ENCODE measurements at places on chromosomes 7 and 10. TPM values are rescaled to one million over a fixed set of nuclear protein-coding genes. Genes with fewer than 3 reads are reported as not detected.

The ACHE gene
- 9.2 TPM for total RNA-seq

The CDC14C gene
- total RNA-seq: 0.11 TPM

The MUC12 gene
- 1.1 TPM for total RNA-seq

The ZNF467 gene
- 38.0 TPM for total RNA-seq

DNA sequence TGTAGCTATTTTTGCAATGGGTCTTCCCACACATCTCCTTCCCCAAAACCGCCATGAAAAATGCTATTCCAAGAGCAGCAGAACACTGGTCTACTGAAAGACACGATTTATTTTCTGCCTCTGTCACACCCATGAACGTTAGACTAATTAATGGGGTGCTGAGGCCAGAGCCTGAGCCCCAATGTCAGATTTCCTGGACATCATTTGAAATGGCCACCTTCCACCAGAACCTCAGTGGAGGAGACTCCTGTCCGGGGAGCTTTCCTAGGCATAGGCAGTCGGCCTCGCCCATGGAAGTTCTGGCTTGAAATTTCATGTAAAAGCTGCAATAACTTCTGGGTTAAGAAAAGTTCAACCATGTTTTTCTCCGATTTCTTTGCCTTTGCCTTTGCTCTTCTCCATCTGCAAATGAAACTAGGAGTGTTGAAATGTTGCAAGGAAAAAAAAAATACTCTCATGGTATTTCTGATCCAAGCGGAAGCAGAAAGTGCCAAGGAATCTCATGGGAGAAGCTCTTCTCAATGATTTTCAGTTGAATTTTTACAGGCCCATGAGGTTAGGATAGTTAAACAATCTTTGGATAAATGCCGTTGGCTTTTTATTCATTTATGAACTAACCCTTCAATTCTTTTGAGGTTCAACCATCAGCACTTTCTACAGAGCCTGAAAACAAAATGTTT lies 570.8 kb upstream of the MGMT start:
- H3K27me3 ChIP-seq: peaks cover 17% of the 10 kb centered on the region
- DNase-seq: no peak
- peaks cover 3% of the 10 kb centered on the region for H3K4me1 ChIP-seq
- H3K27ac ChIP-seq: no peak overlapping the region
- no peaks in the 10 kb centered on the region for H3K36me3 ChIP-seq
- H3K4me3 ChIP-seq: no peak overlapping the region

DNA sequence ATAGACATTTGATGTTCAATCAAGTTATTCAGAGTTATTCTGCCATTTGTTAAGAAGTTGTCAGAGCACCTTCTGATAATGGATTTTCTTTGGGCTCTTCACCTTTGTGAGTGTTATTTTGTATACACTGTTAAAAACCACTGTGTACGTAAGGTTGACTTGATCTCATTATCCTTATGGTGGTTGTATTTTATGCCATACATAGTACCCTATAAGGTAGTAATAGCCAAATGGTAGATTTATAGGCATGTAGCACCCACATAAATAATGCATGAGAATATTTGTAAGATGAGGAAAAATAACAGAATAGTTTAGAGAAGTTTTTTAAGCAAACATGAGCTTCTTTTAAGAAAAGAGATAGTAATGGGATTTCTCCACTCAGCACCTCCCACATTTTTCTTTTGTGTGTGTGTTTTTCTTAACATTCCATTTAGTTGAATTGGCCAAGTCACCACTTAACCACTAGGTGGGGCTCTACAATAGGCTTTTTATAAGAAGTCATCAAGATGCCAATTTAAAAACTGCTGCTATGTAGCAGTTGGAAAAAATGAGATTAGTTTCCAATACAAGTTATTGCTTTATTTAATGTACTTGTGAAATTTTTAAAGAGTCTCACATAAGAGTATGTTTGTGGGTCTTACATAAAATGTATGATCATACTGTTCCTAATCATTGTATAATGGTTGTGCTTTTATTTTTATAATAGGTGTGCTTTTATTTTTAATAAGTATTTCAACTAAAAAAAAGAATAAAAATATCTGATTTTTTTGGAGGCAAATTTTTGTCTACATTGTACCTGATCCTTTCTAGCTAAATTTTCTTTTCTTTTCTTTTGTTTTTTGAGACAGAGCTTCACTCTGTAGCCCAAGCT lies 41.1 kb upstream of the STMP1 start:
- H3K4me3 ChIP-seq: no peak overlapping the region
- peaks cover 5% of the 10 kb centered on the region for H3K4me1 ChIP-seq
- DNase-seq: no peak
- no peaks in the 10 kb centered on the region for H3K27me3 ChIP-seq
- H3K36me3 ChIP-seq: peaks cover 24% of the 10 kb centered on the region

- H3K36me3 ChIP-seq: peaks cover 45% of the 10 kb centered on the region
- H3K4me1 ChIP-seq: no peaks in the 10 kb centered on the region
- H3K27me3 ChIP-seq: no peaks in the 10 kb centered on the region
These were observed 20.4 kb downstream of the PLEKHA8 start for GRCh38 chr7:30048582-30048981.

DNA sequence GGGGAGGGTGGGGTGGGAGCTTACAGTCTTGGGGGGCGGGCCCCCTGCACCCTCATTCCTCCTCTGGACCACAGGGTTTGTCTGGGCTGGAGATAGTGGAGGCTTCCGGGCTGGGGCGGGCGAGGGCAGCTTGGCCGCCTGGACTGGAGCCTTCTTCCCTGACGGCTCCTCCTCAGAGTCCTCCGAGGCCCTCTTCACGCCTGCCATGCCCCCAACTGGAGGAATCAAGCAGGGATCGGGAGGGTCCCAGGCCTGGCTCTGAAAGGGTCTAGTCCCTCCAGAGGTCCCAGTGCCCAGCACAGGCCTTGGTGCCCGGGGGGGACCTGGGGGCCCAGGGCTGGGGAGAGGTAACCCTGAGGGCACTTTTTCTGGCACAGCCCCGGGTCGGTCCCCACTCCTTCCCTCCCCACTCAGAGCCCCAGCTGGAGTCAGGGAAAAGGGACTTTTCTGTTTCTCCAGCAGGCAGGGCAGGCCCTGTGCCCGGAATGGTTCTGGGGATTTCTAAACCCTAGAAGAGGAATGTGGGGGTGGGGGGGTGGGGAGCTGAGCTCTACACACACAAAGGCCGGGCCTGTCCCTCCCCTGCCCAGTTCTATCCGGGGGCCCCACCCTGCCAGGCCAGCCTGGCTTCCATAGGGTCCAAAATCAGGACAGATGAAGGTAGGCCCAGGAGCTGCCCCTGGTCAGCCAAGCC lies 11.6 kb downstream of the MICALL2 start:
- no peaks in the 10 kb centered on the region for H3K36me3 ChIP-seq
- DNase-seq: no peak
- H3K4me3 ChIP-seq: no peak overlapping the region
- no peaks in the 10 kb centered on the region for H3K4me1 ChIP-seq
- H3K27me3 ChIP-seq: no peaks in the 10 kb centered on the region

- no peak overlapping the region for H3K4me3 ChIP-seq
- H3K36me3 ChIP-seq: no peaks in the 10 kb centered on the region
- DNase-seq: no peak
- peaks cover 63% of the 10 kb centered on the region for H3K27me3 ChIP-seq
- no peak overlapping the region for H3K27ac ChIP-seq
These were observed 2.4 kb upstream of the IRF5 start for GRCh38 chr7:128935342-128935730.

GRCh38 chr10:18202680-18203460 lies 62.6 kb downstream of the CACNB2 start:
- peaks cover 15% of the 10 kb centered on the region for H3K4me1 ChIP-seq
- peak overlapping the region; percentile 24 for H3K27ac ChIP-seq
- H3K27me3 ChIP-seq: peaks cover 2% of the 10 kb centered on the region
- no peak for DNase-seq
- H3K4me3 ChIP-seq: no peak overlapping the region
- no peaks in the 10 kb centered on the region for H3K36me3 ChIP-seq

DNA sequence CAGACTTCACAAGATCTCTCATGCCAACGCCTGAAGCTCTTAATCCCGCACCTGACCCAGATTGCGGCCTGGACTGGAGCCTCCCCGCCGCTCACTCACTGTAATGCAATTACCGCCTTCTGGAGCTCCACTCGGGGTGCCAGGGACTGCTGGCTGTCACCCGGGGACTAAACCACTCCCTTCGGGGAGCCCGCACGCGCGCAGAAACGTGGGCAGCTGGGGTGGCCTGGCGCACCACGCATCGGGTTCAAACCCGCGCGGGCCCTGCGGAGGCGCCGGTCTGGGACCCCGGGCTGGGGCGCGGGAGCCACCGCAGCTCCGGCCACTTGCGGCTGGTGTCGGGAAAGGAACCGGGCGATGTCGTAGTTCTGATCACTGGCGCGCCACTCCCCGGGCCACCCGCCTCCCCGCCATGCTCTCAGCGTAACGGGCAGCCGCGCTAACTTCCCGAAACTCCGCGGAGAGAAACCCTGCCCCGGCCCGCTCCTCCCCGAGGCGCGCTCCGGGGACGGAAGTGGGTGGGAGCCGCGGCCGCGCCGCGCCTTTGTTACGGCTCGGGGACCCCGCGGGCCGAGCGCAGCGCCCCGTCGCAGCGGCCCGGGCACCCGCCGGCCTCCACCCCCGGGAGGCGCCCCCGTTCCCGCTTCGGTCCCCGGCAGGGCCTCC lies 100.3 kb upstream of the SVIL start:
- peaks cover 53% of the 10 kb centered on the region for H3K4me1 ChIP-seq
- peak overlapping the region; percentile 87 for H3K4me3 ChIP-seq
- H3K27me3 ChIP-seq: no peaks in the 10 kb centered on the region

DNA sequence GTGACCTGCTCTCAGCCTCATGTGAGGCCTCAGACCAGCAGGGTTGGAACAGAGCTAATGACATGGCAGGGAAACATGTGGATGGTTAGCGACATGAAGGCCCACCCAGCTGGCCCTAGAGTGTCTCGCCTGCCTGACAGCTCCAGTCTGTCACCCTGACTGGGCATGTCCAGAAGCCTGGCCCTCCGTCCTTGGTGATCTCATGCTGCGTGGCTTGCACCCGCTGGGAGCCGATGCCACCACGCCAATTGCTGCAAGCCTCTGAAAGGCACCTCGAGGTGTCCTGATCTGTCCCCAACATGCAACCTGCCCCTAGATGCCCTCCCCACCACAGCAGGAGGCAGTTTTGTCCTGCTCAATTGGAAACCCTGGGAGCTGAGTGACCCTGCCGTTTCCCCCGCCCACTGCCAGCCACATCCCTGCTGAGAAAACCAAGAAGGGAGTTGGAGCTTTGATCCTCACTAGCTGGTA lies 27.8 kb upstream of the RET start:
- DNase-seq: no peak
- no peak overlapping the region for H3K27ac ChIP-seq
- H3K4me1 ChIP-seq: peaks cover 2% of the 10 kb centered on the region
- no peaks in the 10 kb centered on the region for H3K36me3 ChIP-seq

- no peaks in the 10 kb centered on the region for H3K27me3 ChIP-seq
- DNase-seq: no peak
- no peaks in the 10 kb centered on the region for H3K36me3 ChIP-seq
These were observed 45.6 kb upstream of the PDE1C start for GRCh38 chr7:32115831-32116230.

DNA sequence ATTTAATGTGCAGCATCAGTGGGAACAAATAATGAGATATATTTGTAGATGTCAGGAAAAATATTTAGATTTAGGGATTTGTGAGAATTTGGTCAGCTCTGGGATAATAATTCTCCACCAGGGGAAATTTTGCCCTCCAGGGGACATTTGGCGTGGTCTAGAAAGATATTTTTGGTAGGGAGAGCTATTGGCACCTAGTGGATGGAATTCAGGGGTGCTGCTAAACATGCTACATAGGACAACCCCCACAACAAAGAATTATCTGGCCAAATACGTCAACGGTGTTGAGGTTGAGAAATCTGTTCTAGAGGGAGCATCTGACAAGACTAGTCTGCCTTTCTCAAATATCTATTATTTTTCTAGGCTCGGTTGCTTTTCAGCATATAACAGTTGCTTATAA lies 2.1 kb downstream of the ADK start:
- peak overlapping the region; percentile 6 for H3K4me3 ChIP-seq
- no peaks in the 10 kb centered on the region for H3K27me3 ChIP-seq
- H3K4me1 ChIP-seq: peaks cover 43% of the 10 kb centered on the region
- H3K36me3 ChIP-seq: peaks cover 1% of the 10 kb centered on the region

GRCh38 chr10:124671486-124672075 lies 72.6 kb downstream of the FAM53B start:
- no peaks in the 10 kb centered on the region for H3K27me3 ChIP-seq
- peaks cover 26% of the 10 kb centered on the region for H3K4me1 ChIP-seq
- peak overlapping the region; percentile 65 for H3K27ac ChIP-seq
- H3K4me3 ChIP-seq: no peak overlapping the region
- peaks cover 2% of the 10 kb centered on the region for H3K36me3 ChIP-seq
- DNase-seq: no peak
